ENCODE measurements at places on chromosomes 2 and 18.

DNA sequence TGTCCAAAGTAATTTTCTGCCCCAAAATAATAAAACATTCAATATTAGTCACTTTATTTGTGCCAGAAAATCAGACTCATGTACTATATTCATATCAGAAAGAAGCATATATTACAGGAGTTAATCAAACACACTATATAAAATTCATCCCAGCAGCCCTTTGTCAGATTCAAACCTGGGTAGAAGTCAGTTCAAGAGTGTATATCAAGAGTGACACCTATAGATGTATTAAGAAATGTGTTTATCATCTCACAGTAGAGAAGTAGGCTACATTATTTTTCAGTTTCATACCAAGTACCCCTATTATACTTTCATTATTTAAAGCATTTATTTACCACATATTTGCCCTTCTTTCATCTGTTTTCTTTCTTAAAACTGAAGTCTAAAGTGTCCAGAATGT, 193.2 kb upstream of the DDX18 start:
- no peak for DNase-seq

DNA sequence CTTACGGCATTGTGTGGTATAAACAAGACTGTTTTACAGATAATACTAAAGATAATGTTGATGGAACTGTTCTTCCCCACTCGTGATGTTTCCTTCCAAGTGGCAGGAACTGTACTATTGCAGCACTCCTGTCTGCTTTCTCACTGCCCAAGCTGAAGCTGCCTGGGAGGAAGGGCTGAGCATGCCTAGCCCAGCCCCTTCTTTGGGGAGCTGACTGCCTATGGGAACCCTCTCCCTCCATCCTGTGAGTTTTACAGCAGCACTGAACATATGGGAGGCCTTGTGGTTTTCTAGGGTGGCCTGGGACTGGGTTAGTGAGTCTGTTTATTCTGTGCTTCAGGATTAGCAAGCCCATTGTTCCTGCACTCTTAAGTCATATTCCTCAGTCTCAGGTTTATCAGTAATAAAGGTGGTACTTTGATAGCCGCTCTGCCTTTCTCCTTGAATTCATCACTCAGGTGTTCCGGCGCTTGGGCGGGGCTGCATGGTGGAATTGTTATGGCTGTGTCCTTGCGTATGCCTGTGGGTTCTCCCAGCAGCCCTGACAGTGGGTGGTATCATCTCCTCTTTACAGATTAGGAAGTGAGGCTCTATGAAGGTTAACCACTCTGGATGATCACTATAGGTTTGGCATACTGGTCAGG, 379.7 kb downstream of the PTPRM start:
- no peak for DNase-seq

DNA sequence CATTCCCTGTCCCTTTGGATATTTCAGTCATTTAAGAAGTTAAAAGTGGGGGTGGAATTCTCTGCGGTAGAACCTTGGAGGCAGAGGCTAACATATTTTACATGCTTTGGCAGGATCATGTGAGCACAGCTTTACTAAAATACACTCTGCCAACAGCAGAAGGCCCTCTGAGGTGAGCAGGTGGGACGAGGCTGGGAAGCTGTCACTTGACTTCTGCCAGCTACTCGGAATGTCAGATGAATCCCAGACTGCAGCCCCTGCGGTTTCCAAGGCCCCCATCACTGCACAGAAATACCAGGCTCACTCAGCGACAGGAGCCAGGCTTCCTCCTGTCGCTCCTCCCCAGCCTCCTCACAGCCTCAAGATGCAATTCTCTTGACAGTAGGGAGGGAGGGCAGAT, 220.9 kb upstream of the REV1 start:
- DNase-seq, result no peak

- DNase-seq, result no peak
Observed at GRCh38 chr18:35519148-35519899, 21.6 kb upstream of the INO80C start.

DNA sequence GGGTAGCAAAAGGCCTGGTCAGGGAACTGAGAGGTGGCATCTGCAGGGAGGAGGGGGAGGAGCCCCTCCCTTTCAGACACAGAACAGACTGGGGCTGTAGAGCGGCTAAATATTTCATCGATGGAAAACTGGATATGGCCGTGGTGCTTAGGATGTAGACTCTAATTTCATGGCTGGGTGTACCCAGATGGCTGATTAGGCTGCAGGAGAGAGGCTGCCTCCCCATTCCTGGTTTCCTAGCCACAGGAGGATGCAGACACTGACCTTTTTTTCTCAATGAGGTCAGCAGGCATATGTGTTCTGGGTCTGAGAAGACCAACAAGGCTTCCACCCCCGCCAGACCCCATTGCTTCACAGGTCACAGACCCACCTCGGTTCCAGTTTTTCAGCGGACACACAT, 79.3 kb upstream of the STPG4 start:
- no peak for DNase-seq

DNA sequence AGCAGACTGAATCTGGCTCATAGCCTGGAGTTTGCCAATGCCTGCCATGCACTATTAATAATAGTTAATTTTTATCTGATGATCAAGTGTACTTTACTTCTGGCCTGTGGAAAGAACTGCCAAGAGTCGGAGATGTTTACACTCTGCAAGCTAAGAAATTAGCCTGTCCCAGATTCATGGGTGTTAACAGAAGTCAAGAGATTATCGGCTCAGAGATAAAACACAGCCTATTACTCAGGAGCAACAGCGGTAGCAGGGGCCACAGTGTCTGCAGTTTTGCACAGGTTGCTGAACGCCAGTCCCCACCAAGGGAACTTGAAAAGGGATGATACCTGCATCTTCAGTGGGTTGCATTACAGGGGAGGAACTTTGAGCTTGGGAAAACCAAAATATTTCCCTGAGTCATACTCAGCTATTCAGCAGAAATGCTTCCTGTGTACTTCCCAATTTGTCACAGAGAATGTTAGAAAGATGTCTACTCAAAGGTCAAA, 4.3 kb upstream of the ADI1 start:
- no peak for DNase-seq

Data from stimulated activated CD8-positive, alpha-beta memory T cell treated with anti-CD3 and anti-CD28 coated beads, Interleukin-2, amount 100 ng/mL, for 48 hours (primary cell).